Brain pericyte (primary cell): ENCODE measurements at places on chromosomes 12 and 14.

DNA sequence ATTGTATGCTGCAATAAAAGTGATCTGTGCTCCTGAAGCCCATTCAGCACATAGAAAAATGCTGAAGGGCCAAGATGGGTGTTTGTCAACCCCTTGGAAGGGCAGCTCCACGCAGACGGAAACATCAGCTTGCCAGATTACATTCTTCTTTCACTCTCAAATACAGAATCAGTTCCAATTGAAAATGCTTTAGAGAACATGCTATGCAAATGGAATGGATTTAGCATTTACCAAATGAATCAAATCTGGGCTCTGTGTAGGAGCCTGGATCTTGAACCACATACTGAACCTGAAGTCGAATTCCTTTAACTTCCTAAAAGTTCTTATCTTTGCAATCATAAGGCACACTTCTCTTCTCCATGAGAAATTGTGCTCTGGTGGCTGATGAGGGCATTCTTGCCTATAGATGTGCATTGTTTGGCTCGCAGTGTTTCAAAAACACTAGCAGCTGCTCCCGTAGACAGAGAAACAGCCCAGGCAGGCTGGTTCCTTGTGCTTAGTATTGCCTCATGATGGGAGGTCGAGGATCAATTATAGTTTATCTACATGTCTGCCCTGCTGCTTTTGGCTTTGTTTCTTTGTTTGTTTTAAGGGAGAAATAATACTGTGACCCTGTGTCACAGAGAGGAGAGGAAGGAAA lies 489.8 kb upstream of the FLRT2 start:
- no peak for DNase-seq

DNA sequence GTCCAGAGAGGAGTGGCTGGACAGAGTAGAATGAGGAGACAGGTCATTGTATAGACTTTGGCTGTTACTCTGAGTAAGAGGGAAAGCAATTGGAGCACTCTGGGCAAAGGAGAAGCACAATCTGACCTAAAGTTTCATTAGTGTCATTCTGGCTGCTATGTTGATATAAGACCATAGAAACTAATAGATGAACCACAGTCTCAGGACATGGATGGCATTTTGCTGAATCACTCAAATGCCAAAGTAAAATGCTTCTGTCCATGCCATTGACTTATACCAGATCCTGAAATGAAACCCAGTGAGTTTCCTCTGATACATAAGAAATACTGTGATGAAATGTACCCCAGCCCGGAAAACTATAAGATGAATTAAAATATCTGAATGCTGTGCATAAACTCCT lies 65.8 kb upstream of the COCH start:
- DNase-seq: no peak

DNA sequence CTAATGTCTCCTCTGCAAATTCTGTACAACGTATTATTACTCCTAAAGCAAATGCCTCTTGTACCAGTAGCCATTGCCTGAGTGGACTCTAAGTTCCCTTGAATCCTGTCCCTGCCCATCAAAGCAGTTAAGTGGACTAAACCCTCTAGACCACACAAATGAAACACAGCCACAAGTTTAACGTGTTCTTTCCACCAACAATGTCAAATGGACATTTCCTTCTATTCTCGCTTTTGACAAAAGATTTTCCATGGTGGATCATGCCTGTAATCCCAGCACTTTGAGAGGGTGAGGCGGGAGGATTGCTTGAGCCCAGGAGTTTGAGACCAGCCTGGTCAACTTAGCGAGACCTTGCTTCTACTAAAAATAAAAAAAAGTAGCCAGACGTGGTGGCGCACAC lies 15.9 kb downstream of the CCDC88C start:
- DNase-seq: no peak

GRCh38 chr14:73140811-73141323 lies 4.6 kb downstream of the PSEN1 start:
- no peak for DNase-seq

DNA sequence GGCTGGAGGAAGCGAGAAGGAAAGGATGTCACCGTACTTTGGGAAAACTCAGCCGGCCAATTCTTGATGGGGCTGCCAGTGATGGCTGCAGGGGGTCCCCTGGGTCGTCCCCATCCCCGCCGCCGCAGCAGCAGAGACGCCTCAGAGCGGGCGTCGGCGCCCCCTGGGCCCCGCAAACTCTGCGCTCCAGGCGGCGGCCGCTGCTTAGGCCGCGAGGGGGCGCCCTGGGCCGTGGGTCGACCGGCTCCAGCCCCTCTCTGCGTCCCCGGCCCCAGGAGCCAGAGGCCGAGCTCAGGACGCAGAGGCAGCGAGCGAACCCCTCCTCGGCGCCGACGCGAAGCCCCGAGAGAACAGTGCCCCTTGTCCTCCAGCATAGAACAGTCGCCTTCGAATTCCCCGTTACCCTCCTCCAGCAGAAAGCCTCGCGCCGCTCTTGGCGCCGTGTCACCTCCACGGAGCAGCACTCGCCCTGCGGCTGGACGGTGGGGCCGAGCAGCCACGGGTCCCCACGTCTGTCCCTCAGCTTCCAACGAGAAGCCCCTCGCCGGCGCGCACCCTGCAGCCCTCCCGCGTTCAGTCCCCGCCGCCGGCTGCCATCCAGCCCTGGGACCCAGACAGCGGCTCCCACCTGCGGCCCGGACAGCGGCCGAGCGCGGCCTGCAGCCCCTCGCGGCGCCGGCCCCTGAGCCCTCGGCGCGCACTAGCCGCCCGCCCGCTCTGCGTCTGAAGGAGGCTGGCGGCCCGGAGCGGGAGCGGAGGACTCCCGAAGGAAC lies 106.6 kb downstream of the PRICKLE1 start:
- DNase-seq: no peak

DNA sequence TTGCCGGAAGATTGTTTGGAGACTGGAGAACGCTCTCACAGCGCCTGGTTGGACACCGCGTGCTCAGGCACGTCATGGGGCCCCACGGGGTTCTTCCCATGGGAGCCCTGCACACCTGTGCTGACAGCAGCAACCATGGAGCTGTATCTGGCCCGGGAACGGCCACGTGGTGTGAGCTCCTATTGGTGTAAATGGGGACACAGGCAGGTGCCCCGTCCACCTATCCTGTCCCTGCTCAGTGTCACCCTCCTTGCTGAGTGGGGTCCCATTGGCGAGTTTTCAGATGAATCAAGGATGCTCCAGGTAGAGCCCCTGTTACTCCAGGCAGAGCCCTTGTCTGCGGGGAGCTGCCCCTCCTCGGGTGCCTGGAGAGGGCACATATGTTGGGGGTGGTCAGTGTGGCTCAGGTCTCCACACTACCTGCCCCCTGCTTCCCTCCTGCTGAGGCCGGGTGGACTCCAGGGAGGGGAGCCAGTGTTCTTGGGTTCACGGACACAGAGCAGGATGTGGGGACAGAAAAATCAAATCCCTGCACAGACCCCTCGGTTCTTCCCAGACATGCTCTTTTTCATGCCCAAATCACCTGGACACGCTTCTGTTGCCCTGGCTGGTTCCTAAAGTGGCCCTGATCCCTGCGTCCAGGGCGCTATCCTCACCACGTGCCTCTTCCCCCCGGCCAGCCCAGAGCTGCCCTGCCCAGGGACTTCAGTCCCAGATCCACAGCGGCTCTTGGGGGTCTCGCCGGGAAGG lies 250.1 kb downstream of the ADGRD1 start:
- no peak for DNase-seq

- no peak for DNase-seq
These were observed 13.6 kb downstream of the ACADS start for GRCh38 chr12:120739031-120739762.

- DNase-seq: no peak
These were observed 9.4 kb upstream of the KCNH3 start for GRCh38 chr12:49529414-49529813.

DNA sequence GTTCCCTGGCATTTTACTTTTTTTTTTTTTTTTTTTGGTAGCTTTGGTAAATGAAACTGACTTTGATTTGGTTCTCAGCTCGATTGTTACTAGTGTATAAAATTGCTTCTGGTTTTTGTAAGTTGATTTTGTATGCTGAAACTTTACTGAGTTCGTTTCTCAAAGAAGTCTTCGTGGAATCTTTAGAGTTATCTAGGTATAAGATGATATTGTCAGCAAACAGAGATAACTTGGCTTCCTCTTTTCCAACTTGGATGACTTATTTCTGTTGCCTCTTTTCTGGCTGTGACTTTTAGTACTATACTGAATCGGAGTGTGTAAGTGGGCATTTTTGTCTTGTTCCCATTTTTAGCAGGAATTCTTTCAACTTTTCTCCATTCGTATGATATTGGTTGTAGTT lies 28.1 kb downstream of the USP15 start:
- no peak for DNase-seq

DNA sequence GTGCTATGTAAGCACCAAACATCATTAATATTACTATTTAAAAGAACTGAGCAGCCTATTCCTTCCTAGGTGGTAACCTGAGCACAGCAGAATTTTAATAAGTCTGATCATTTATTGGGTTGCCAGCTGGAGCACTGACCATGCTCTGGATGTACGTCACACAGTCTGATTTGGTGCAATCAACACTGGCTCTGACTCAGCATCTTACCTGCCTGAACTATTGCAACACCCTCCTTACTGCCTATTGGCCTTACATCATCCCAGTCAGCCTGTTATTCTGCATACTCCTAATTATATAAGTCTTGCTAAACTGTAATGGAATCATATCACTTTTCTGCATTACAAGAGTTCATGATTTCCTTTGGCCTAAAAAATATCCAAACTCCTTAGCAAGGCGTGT lies 149.7 kb downstream of the PTPRO start:
- DNase-seq: no peak

DNA sequence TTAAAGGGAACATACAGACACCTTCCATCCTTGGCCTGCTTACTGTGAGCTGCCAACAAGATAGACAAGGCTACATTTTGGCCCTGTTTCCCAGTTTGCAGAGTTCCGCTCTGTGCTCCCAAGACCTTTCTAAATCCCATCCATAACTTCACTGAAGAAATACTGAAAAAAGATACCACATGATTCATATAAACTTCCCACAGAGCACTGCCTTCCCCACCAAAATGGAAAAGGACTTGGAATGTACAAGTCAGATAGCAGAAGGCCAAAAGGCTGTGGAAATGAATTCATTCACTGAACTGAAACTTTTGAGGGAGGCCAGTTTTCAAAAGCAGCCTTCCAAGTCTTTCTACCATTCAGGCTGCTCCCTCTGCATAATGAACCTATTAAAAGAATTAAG lies 29.6 kb downstream of the PDZRN4 start:
- DNase-seq: no peak

- no peak for DNase-seq
These were observed 1104.7 kb downstream of the BCL11B start for GRCh38 chr14:98167275-98167674.

DNA sequence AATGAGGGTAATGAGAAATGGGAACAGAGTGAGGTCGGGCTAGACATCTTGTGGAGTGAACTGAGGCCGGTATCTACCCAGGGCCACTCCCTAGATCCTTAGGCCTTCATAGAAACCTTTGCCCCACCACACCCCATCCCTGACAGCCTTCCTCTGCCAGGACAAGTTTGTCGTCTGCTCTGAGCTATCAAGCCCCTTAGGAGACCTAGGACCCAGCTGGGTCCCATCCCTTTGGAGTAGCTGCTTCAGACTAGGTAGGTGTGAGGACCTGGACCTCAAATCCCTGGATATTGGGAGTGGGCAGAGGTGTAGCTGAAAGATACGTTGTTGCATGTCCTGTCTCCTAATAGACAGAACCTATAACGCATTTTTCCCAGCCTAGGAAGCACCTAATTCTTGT lies at the start of gene TMEM253:
TMEM253 (plus strand) TSS at position 136 of the 400 bp plus-strand sequence. CDS start 278 bp downstream, outside the sequence.
- DNase-seq: no peak

DNA sequence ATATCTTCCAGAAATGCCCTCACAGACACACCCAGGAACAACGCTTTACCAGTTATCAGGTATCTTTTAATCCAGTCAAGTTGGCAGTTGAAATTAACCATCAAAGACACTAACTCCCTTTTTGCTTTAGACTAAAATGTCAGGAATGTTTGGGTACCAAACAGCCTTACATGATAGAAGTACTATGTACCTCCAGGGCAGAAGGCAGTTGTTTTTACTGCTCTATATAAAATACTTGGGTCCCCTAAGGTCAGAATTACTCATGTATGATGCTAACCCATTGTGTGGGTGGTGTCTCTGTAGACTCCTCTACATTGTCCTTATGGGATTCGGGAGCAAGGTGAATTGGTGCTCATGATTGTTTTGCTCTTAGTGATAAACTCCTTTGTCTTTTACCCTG lies 492.5 kb upstream of the FLRT2 start:
- no peak for DNase-seq

DNA sequence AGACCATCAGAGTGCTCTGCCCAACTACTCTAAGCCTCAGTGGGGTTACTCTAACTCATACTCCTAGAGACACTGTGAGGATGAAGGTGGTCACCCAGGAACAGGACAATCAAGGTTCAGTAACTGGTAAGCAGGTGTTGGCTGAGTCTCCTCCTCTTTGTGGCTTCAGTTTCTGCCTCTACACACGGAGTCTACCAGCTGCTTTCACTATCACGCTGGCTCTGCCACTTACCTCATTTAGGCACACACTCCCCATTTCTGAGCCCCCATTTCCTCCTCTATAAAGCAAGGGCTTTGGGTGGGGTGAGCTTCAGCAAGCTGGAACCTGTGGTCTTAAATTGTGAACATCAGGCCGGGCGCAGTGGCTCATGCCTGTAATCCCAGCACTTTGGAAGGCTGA lies 7.3 kb upstream of the TCHP start:
- no peak for DNase-seq

- no peak for DNase-seq
These were observed 94.2 kb downstream of the PLEKHA5 start for GRCh38 chr12:19223695-19224094.

GRCh38 chr12:56425193-56425592 lies 24.0 kb downstream of the TIMELESS start:
- DNase-seq: no peak

DNA sequence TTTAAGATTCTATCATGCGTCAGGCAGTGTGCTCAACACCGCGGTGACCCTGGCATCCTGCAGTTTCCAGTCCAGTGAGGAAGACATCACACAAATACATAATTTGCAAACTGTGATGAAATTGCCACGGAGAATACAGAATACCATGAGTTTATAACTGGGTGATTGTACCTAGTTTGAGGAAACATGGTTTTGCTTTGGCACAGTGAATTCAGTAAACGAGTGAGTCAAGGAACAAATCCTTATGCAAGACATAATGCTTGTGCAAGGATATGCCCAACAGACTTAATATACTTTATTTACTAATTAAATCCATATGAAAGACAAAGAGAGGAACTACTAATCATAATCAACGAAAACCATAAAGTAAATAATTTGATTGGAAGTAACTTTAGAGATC lies 311.8 kb upstream of the TMTC1 start:
- no peak for DNase-seq

GRCh38 chr14:36661506-36662257 lies at the start of gene PAX9:
Gene PAX9, plus strand, starts transcription at chr14:36661860. Its CDS starts 230 bp downstream, at chr14:36662090.
- no peak for DNase-seq

DNA sequence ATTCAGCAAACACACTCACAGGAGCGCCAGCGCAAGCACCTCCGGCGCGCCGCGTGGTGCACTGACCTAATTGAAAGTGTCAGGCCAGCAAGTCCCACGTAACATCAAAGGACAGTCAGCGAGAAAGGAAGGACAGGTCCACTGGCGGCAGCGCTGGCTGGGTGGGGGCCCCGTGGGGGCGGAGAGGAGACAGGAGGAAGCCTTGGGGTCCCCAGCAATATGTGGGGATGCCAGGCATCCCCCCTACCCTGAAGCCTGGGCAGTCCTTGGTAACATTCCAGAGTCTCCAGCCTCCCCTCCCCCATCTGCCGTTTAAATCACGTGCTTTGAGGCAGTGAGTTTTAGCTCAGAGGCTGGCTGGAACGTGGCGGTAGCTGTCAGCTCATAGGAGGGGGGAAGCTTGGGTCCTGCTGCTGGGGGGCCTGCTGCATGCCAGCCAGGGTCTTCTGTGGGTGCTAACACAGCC lies 159.2 kb downstream of the CALM1 start:
- no peak for DNase-seq
